ENCODE measurements at places on chromosomes 2 and 18.

GRCh38 chr2:134739236-134739878 is 20.6 kb upstream of the TMEM163 start:
- no peak for DNase-seq

- DNase-seq = no peak
Measured at GRCh38 chr2:23420840-23421476, 36.0 kb downstream of the KLHL29 start.

DNA sequence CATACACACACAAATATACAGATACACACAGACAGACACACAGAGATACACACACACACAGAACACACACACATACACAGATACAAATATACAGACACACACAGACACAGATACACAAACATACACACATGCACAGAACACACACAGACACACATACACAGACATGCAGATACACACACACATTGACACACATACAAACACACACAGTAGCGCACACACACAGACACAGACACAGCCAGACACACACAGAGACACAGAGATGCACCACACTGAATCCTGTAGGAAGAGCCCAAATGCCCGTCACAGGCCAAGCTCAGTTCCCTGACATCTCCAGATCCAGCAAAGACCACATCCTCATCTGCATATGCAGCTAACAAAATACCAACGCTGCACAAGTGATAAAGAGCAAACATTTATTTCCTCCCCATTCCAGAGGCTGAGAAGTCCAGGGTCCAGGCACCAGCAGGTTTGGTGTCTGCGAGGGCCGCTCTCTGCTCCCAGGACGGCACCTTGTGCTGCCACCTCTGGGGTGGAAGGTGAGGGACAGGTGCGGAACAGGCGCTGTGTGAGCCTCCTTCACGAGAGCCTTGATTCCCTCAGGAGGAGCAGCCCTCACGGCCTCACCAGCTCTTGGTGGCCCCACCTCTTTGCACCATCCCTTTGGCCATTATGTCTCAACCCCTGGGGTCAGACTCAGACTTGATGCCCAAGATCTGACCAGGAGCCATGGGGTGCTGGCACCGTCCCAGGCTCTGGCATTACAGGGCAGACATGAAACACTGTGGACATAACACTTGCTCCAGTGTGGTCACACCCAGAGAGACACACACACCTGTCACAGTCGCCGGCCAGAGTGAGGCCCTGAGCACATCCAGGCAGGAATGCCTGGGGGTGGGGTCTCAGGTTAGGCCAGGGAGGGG is 108.7 kb downstream of the NDUFA10 start:
- DNase-seq = no peak

GRCh38 chr2:113981404-113982134 is 91.7 kb downstream of the ACTR3 start:
- DNase-seq = peak; percentile 44

GRCh38 chr2:22600999-22601398 is 784.0 kb upstream of the KLHL29 start:
- DNase-seq = no peak

- DNase-seq = no peak
Measured at GRCh38 chr2:75882530-75882929, 171.8 kb upstream of the GCFC2 start.

DNA sequence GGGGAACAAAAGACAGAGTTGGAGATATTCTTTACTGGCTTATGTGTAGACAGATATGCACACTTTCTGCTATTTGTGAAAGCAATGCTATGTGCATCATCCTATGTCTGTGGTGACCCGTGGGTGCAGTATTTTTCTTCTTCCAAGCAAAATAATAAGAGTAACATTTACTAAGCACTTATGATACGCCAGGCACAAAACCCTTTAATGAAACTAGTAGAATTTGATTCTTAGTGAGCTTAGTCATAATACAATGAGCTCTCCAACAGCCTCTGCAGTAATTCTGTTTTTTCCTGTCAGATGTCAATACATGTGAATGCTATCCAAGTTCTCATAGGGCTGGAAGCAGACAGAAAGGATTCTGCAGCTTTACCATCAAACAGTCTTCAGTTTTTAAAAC is 130.6 kb downstream of the RAD51AP2 start:
- no peak for DNase-seq

DNA sequence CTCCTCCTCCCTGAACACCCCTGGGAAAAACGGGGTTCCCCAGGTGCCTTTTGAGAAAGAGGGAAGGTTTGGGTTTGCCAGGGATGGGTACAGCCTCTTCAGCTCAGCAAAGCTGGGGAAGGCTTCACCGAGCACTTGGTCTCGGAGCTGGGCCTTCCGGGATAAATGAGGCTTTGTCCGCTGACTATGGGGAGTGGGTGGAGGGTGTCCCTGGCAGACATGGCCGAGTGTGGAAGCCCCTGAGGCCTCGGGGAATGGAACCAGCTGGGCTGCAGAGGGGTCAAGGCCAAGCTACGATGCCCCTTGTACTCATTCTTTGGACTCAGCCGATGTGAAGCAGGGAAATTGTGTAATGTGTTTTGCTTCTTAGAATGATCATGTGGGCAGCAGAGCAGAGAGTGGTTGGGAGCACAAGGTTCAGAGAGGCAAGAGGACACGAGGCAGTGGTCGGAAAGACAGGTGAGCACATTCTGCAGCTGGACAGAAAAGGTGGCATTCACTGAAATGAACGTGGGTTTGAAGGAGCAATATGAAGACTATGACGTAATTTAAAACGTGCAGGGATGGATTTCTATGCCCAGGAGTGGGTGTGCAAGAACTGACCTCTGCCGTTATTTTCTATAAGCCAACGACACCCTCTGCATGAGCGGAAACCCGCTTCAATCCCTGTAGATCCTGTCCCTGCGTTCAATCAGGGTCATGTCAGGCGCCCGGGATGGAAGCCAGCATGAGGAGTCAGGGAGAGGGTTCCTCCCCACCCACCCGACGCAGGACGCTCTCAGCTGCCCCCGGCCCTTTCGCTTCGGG is 142.6 kb downstream of the PXDN start:
- no peak for DNase-seq

DNA sequence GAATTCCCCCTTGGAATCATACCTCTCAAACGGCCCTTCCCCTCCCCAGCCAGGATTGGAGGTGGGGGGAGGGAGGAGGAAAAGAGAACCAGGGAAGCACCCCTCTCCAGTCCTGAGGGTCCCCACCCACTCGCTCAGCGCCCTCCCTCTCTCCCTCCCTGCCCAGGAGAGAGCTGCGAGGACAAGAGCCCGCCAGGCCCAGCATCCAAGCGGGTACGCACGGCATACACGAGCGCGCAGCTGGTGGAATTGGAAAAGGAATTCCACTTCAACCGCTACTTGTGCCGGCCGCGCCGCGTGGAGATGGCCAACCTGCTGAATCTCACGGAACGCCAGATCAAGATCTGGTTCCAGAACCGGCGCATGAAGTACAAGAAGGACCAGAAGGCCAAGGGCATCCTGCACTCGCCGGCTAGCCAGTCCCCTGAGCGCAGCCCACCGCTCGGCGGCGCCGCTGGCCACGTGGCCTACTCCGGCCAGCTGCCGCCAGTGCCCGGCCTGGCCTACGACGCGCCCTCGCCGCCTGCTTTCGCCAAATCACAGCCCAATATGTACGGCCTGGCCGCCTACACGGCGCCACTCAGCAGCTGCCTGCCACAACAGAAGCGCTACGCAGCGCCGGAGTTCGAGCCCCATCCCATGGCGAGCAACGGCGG is 14.4 kb downstream of the HOXD3 start:
- DNase-seq = no peak

GRCh38 chr2:100752628-100753333 is 67.2 kb upstream of the NPAS2 start:
- DNase-seq = peak; percentile 92

GRCh38 chr18:64372850-64373249 is 224.0 kb upstream of the LINC00305 start:
- DNase-seq = no peak

- DNase-seq = no peak
Measured at GRCh38 chr2:50613161-50613560, 418.8 kb downstream of the NRXN1 start.

DNA sequence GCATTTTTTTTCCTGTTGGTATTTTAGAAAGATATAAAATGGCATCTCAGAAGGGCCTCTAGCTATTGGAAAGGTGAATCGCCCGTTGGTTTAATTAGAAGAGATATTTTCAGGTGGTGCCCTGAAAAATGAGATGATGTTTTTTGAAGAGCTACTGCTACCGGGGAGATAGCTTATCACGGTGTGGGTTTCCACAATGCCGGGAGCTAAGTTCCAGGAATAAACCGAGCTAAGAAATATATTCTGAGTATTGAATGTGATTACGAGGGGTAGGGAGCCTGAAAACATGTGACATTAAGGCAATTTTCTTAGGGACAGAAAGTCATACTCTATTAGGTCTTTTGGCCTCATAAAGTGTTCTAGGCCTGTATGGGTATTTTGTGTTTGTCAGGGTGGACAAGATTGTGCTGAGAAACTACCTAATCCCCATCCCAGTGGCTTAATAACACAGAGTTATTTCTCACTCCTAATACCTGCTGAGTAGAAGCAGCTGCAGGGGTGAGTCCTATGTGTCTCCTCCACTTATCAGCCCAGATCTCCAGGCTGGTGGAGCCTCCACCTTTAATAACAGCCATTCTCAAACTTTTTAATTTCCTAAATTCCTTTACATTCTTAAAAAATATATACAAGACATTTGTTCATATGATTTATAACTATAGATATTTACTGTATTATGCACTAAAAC is 150.2 kb downstream of the LRRTM1 start:
- DNase-seq = no peak

Measured in EH (cell line).